NCI-H2029 (cell line): ENCODE measurements at places on chromosomes 4 and X.

DNA sequence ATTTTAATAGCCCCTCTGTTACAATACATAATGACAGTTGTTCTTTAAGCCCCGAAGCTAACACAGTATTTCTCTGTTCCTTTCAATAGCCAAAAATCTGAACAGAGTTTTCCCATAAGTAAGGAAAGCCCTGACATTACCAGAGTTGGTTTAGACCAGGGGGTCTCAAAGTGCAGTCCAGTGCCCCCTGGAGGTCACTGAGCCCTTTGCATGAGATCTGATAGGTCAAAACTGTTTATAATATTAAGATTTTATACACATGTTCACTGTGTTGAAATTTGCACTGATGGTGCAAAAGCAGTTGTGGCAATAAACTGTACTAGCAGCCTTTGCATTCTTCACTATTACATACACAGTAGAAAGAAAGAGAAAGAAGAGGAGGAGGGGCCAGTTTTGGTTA is 177.1 kb downstream of the SPANXN3 start:
- DNase-seq, result no peak

- no peak for DNase-seq
Observed at GRCh38 chr4:8088966-8089491, 69.6 kb downstream of the ABLIM2 start.

DNA sequence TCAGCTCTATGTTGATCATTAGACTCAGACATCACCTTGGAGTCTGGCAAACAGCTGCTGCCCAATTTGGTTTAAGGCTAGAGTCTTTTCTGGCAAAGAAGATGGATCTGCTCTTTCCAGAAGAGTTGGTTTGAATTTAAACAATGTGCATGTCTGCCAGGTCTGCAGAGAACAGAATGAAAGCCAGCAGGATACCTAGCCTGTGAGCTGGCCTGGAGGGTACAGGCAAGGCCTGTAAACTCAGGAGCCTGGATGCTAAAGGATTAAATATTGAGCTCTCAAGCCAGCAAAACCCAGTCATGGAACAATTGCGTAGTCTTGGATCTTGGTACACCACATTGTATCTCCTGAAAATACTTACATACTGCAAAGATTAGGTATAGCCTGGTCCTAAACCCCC is 15.6 kb upstream of the PDLIM3 start:
- no peak for DNase-seq

GRCh38 chr4:67896421-67897065 is 12.7 kb upstream of the TMPRSS11D start:
- no peak for DNase-seq

GRCh38 chr4:84434344-84434743 is 64.7 kb downstream of the NKX6-1 start:
- no peak for DNase-seq

DNA sequence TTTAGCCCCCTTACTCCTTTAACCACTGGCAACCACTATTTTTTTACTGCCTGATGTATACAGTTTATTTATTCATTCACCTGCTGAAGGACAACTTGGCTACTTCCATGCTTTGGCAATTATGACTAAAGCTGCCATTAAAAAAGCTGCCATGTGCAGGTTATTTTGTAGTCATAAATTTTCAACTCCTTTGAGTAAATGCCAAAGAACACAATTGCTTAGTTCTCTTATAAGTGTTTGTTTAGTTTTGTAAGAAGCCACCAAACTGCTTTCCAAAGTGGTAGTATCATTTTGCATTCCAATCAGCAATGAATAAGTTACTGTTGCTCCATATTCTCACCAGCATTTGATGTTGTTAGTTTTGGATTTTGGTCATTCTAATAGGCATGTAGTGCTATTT is 1831.8 kb downstream of the PCDH7 start:
- DNase-seq, result no peak

- peak; percentile 35 for DNase-seq
Observed at GRCh38 chrX:150293311-150294013, 69.7 kb upstream of the MAMLD1 start.

- DNase-seq, result peak; percentile 63
Observed at GRCh38 chrX:119669424-119670037, 23.4 kb downstream of the SEPTIN6 start.

GRCh38 chr4:25938787-25939186 is 24.8 kb downstream of the SMIM20 start:
- no peak for DNase-seq

DNA sequence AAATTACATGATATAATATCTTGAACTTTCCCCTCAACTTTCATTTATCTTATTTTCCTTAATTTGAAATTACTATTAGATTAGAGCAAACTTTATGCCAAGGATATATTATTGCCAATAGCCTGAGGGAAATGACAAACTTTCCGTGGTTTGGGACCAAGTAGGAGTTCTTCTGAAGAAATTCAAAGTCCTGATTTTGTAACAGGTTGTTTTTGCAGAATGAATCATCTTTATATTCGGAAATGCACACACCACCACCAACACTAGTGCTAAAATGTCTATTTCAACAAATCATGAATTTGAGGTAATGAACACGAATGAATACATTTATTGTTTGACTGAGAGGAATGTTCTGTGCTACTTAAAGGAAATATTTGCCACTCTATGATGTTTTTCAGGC is 226.7 kb downstream of the GRIA2 start:
- DNase-seq, result no peak

DNA sequence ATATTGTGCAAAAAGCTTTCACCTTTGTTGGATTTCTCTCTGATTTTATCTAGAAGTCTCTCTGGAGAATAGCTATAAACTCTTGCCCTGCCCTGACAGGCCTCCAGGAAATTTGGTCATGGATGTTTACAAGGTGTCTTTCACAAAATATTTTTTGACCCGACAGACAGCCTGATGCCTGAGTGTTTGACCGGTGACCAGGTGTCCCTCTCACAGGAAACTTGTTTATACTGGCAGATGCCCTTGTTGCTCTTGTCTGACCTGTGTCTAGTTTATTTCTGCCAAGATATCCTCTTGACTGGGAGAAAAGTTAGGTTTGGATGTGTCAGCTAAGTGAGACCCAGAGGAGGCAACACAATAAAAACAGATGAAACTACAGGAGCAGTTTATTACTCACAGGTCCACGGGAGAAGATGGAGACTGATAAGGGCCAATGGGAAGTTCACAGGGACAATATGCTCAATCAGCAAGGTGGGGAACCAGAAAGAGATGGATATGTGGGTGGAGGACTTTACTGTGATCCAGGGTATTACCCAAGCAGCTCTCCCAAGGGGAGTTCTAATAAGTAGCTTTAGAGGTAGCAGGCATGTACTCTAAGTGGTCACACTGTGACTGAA is 243.3 kb downstream of the ARAP2 start:
- DNase-seq, result no peak

- no peak for DNase-seq
Observed at GRCh38 chrX:103635436-103635835, 6.7 kb downstream of the TCEAL1 start.

GRCh38 chrX:148947399-148947975 is 447.1 kb downstream of the AFF2 start:
- no peak for DNase-seq

DNA sequence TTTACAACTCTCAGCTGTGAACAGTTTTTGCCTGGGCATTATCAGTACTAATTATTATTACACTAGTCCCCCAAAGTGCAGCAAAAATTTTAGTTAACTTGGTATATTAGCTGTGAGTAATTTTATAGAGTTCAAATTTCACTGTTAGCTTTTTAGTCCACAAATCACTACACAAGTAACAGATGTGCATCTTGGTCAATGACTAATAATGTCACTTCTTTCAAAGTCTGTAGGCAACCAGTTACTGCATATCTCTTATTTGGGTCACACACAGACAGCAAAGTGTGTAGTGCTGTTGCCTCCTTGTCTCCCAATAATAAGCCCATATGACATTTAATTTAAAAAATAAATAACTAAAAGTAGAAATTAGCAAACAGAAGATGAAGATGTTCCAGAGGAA is 159.9 kb downstream of the SCFD2 start:
- DNase-seq, result no peak

- no peak for DNase-seq
Observed at GRCh38 chr4:100799761-100800539, 282.1 kb upstream of the EMCN start.

DNA sequence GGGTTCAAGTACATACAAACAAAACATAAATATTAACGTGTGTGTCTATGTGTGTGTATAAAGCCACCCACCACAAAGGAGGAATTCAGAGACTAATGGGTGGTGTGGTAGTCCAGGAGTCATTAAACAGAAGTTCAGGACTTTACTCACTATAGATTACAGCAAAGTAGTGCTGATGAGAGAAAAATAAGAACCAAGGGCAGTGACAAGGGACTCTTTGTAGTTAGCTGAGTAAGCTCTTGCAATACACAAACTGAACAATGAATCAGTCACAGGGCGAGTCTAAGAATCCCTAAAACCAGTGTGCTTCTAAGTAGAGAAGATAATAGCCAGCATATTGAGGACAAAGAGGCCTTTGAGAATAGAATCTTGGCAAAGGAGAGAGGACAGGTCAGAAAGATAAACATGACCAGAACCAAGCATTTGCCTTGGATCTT is 232.4 kb downstream of the PPP3CA start:
- no peak for DNase-seq

- DNase-seq, result no peak
Observed at GRCh38 chrX:9486786-9487387, 22.0 kb downstream of the TBL1X start.

DNA sequence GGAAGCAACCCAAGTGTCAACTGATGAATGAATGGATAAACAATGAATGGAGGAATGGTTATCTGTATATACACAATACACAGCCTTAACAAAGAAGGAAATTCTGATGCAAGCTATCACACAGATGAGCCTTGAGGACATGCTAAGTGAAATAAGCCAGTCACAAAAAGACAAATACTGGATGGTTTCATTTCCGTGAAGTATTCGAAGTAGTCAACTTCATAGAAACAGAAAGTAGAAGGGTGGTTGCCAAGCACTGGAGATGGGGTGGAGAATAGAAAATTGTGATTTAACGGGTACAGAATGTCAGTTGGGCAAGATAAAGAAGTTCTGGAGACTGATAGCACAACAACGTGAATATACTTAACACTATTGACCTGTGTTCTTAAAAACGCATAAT is 28.2 kb downstream of the CENPU start:
- DNase-seq, result no peak

DNA sequence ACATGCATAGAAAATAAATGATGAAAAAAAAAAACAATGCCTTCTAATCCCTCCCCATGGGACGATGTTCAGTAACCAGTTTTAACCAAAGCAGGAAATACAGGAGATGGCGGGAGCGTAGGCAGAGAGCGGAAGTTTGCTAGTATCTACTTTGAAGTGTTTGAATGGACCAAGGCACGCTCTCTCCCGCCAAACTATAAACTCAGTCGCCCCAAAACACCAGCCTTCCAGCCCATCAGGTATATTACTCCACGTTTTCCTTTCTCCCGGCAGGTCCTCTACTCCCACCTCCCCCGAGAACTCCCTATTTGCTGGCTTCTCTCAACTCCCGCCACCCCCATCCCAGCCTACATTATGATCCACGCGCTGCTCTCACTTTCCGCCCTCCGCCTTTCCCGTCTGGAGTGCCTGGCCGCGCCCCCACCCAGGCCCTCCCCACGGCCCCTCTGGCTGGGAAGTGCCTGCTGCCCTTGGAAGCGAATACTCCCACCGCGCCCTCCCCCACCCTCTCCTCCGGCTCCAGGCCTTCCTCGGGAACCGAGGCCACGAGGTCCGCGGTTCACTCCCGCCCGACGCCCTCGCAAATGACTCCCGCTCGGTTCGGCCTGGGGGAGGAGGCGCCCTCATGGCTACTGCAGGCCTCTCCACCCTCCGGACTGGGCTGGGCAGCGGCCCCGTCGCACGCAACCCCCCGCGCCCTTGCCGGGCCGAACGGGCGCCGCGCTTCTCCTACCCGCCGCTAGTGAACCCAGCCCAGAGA is 723 bp downstream of the DHX15 start:
- peak; percentile 67 for DNase-seq

DNA sequence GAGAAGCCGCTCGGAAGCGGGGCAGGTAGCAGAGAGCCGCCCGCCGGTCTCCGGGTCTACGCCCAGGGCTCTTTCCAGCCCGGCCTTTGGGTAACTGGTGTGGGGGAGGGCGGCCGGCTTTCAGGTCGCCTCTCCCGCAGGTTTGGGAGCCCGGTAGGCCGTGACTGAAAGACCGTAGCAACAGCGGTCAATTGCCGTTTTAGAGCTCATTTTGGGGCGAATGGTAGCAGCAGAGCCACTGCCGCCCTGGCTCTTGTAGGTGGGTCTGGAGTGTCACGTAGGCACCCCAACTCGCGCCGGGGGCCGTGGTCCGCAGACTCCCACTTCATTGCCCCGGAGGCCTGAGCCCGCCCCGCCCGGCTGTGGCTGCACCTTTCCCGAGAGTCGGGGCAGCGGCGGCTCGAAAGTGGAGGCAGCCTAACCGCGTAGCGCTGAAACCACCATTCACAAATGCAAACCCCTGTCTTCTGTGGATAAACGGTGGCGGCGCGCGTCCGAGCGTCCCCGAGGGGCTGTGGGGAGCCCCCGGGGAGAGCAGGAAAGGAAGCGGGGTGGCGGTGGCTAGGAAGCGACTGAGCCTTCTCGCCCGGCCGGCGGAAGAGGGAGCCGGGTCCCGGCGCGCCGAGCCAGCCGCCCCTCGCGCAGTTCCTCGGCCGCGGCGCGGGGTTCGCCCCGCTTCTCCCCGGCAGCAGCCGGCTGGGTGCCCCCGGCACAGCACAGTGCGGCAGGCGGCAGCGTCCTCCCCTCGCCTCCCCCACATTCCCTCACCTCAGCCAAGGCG is 2185.1 kb upstream of the TENM3 start:
- DNase-seq, result no peak

DNA sequence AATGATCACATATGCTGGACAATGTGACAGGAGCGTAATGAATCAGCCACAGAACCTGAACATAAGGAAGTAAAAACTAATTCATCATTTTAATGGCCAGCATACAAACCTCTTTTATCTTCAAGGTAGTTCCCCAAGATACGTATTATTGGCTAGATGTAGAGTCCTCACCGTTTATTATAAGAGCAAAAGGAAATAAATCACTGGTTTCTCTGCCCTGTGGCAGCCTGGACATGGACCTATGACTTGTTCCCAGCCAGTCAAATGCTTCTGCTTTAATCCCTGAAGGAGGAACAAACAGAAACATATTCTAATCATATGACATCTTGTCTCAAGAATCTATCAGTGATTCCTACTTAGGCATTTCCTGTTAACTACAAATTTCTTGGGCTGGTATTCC is 86.8 kb upstream of the FAM241A start:
- DNase-seq, result no peak

DNA sequence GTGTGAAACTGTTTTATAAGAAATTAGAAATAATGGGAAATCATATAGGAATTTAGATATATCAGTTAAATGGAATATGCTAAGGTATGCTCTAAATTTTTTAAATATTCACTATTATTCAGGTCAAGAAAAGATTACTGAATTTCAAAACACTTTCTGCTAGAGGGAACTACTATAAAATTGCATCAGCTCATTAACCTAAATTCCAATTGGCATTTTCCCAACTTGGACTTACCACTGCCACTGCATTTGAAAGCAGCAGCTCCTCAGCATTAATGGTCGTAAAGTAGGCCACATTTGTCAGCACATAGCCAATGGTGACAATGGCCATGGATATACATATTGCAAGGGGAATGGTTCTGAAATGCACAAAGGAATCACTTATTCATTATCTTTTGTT is 57.3 kb downstream of the SLC7A11 start:
- DNase-seq, result no peak

- DNase-seq, result peak; percentile 54
Observed at GRCh38 chr4:61380865-61381264, 180.7 kb downstream of the ADGRL3 start.

- no peak for DNase-seq
Observed at GRCh38 chrX:118502161-118502789, 6.7 kb downstream of the DOCK11 start.

- DNase-seq, result no peak
Observed at GRCh38 chr4:84238247-84239090, 260.6 kb downstream of the NKX6-1 start.
